ENCODE measurements at places on chromosomes 5 and 9.

DNA sequence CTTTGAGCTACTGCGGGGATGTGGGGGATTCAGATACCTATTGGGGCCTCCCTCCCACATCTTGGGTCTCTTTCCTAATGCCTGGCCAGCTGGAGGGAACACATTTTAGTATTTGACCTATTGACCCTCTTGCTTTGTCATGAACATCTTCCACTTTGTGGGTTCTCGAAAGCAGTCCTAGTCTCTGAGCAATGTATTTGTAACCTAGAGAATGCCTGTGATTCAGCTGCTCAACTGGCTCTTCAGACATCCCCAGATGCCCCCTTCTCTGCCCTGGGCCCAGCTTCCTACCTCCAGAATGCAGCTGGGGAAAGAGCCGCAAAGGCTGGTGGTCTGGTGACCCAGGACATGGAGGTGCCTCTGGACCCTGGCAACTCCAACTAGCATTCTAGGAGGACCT, 32.2 kb downstream of the APTX start:
- DNase-seq: no peak

DNA sequence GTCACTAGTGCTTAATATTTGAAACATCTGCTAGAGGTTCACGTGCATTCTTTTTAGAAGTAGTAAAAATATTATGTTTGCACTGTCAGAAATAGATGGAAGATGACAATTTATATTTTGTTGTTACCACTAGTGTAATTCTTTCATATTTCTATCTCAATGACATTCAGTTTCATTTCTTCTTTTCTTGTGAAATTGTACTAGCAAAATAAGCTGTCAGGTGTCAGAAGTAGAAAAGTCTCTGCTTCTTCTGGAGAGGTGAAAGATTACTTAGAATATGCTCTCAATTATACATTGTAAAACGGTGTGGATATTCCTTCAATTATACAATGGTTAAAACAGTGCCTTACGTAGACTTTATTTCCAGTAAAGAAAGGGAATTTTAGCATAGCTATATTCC, 395.4 kb downstream of the CSNK1G3 start:
- DNase-seq: no peak

DNA sequence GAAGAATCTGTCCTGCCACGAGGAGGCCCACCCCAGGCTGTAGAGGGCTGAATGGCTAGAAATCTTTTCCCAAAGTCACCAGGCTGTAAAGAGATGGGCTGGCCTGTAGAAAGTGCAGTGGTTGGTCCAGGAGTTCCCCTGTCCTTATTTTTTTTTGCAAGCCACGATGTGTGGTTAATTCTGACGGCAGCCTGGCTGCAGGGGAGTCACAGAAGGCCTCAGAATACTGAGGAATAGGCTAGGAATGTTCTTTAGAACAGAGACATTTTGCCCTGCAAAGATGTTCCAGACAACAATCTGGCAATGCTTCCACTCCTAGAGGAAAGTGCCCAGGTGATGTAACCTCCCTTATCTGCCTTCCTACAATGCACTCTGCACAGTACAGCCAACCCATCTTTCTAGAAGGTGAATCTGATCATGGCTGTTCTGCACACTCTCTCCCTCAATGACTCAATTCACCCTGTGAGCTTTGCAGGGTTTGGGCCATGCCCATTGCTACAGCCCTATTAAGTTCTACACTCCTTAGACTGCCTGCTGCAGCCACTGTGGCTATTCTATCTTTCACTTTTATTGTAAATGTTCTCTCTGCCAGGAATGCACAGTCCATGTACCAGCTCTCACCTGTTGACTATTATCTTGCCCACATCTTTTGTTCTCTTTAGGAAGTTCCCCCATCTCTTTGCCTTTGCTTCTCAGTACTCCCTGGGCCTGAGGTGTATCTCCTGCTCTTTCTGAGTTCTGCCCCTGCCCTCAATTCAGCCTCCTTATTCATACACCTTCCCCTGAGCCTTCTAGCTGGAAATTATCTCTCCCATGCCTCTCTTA, 377.8 kb upstream of the CLINT1 start:
- no peak for DNase-seq

DNA sequence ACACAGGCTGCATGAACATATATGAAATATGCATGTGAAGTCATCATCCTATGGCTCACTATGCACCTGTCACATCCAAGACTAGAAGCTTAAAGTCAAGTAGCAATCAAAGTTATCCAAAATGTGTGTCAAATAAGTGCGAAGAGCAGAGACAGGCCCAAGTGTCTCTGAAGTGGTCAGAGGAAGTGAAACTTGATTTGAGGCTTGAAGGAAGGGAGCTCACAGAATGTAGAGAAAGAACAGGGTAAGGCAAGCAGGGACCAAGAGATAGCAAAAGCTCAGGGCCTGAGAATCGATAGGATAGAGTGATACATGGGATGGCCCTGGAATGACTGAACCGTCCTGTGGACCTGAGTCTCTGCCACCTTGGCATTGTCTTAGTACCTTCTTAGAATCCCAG, 274.3 kb upstream of the TRPC7 start:
- DNase-seq: no peak

GRCh38 chr5:131810510-131811249, 13.9 kb upstream of the FNIP1 start:
- no peak for DNase-seq

GRCh38 chr5:82106756-82107155, 134.9 kb downstream of the ATG10 start:
- no peak for DNase-seq

DNA sequence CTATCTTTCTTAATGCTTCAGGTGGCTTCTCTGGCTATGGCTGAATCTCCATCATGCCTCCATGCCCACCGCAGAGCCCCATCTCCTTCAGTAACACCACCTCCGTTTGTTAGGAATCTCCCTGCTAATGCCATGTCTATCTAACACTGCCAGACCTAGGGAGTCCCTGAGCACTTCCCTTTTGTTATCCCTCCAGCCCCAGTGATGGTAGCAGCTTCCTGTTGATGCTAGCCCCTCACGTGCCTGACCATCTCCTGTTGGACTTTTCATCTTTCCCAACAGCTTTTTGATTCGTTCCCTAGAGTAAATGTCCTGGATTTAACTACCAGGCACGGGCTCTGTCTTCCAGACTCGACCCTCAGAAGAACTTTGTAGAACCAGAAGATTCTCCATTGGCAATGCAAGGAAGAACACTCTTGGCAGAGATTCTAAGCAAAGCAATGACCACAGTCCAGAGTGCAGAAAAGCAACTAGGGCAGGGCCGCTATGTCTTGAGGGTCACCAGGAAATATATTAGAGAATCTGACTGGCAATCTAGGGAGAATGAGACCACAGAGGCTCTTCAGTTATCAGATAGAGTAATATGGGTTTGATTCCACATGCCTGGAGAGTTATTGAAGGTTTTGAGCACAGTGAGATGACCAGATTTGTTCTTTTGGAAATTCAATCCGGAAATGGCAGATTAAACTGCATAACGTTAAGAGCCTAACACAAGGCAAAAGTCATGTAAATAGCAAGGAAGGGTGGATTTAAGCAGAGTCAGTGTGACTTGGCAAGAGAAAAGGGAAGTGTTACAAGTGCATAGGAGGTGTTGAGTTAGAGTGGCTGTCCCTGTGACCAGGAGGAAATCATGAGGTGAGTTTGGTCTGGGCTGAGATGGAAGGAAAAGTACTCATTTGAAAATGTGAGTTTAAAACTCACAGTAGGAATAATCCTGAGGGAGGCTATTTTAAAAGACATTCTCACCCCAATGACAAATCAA, 555.2 kb downstream of the ACTL7B start:
- no peak for DNase-seq

- no peak for DNase-seq
Measured at GRCh38 chr9:78383130-78383529, 86.2 kb downstream of the PSAT1 start.

- DNase-seq: no peak
Measured at GRCh38 chr5:168651648-168652047, 72.5 kb upstream of the PANK3 start.

- DNase-seq: no peak
Measured at GRCh38 chr9:22208846-22209585, 199.9 kb upstream of the CDKN2B start.

DNA sequence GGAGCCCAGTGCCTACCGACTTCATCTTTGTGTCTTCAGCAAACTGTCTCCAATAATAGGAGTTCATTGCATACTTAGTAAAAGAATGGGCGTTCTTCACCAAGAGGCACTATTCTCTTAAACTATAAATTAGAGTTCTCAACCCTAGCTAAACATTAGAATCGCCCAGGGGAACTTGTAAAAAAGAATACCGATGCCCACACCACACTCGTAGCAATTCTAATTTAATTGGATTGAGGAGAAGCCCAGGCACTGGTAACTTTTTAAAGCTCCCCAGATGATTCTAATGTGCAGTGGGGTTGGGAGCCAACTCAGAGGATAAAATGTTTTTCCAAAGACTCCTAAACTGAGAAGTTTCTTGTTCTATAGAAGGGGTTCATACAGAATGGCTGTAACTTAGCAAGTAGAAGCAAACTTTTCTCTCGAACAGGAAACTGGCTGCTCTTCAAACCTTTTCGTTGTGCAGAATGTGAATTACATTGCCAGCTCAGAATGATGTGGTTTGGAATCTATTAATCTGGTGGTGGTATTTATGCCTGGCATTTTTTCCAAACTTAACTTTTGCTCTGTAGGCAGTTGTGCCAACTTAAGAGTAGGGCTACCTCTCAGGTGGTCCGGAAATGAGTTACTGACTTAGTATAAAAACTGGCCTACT, 26.4 kb upstream of the NFIB start:
- no peak for DNase-seq

- no peak for DNase-seq
Measured at GRCh38 chr5:44875661-44876605, 67.2 kb downstream of the MRPS30 start.

GRCh38 chr9:130858739-130859705, 24.0 kb downstream of the ABL1 start:
- DNase-seq: no peak

- DNase-seq: no peak
Measured at GRCh38 chr9:107782381-107782780, 292.8 kb upstream of the KLF4 start.

DNA sequence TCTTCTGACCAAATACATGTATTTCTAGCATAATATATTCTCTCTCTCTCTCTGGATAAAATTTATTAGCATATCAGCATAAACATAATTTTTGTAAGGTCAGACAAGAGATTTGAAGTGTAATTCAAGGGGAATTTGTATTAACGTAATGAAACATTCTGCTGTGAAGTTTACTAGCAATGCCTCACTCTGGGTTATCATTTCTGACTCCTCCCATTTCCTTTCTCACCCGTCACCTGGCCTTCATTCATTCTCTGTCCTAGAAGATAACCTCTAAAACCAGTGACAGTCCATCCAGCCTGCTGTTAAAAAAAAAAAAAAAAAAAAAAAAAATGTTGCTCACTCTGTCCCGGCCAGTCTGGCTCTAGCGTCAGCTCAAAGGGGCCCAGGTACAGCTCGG, 27.1 kb downstream of the GRAMD2B start:
- peak; percentile 66 for DNase-seq

DNA sequence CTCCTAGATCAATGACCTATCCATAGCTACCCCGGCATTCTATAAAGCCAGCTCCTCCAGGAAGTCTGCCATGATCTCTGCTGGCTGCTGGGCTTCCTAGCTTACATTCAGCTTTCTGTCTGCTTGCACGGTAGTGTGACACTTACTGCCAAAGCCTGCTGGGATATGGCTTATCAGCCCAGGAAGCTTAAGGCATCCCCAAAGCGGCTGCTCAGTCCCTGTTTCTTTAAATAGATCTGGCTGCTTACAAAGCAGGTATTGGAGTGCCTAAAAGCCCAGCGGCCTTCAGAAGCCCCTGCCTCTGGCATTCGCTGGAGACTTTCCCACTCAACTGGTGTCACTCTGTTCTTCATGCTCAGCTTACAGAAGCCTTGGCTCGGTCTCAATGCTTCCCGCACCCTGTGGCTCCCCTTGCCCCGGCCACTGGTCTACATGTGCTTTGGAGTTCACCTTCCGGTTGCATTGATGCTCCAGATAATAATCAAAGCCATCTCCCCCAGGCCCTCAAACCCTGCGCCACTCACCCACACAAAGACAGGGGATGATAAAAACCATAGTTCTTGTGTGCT, 31.3 kb upstream of the STRBP start:
- no peak for DNase-seq

GRCh38 chr9:26904070-26904469, 11.5 kb upstream of the CAAP1 start:
- DNase-seq: no peak

DNA sequence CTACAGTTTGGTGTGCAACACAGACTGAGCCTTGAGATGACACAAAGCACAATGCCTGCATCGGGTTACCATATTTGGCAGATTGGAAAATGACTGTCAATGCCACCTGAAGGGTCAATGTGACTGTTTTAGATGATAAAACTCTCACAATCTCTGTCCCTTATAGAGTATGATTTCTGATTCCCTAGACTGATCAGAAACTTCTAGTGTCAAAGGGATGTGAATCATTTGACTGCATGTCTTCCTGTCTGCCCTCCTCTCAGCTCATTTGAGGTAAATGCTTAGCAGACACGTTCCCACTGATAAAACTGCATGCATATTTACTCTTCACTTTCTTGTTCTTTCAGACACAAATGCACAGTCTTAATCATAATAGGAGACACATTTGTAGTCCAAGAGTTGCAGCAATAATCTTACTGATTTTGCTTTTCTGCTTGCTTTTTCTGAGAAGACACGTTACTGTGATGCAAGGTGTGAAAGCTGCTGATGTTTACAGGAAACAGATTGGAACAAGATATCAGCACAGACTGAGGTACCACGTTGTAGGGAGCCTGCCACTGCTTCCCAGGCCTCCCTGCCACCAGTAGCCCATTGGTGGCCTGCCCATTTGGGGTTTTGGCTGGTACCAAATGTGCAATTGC, 77.8 kb downstream of the GCNT4 start:
- no peak for DNase-seq

DNA sequence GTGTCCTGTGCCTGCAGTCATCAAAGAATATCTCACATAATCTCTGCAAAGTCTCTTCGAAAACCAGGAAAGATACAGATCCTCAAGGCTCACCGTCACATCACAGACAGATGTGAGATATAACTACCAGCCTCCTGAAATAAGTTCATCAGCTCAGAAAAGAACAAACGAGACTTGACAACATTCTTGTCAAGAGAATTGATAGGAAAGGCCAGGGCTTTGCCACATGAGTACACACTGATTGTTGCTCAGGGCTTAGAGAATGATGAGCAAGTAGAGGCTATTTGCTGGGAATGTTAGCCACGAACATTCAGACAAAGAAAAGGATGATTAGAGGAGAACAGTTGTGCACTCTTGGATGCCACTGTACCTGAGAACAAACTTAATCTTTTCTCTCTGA, 535.1 kb downstream of the ELAVL2 start:
- DNase-seq: no peak

- DNase-seq: no peak
Measured at GRCh38 chr5:75331-76320, 16.3 kb upstream of the PLEKHG4B start.

DNA sequence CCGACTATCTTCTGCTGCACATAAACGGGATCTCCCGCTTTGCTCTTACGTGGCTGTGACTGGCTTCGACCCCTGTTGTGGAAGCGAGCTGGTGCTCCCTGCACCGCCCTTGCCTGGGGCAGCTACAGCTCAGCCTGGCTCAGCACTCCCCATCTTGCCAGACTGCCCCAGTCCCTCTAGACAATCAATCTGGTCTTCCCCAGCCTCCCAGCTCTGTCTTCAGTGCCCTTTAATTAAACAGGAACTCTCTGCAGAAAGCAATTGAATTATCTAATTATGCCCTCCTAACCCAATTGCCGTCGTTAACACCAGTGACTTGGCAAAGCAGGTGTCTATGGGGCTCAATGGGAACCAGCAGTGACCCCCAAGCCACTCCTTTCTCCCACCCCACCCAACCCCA, 18.9 kb upstream of the NTNG2 start:
- no peak for DNase-seq

GRCh38 chr5:75023368-75024159, 28.8 kb downstream of the GCNT4 start:
- DNase-seq: peak; percentile 64
